ENCODE measurements at places on chromosomes 3 and 15.

- no peak for DNase-seq
Measured at GRCh38 chr15:71611553-71612396, 198.6 kb upstream of the NR2E3 start.

DNA sequence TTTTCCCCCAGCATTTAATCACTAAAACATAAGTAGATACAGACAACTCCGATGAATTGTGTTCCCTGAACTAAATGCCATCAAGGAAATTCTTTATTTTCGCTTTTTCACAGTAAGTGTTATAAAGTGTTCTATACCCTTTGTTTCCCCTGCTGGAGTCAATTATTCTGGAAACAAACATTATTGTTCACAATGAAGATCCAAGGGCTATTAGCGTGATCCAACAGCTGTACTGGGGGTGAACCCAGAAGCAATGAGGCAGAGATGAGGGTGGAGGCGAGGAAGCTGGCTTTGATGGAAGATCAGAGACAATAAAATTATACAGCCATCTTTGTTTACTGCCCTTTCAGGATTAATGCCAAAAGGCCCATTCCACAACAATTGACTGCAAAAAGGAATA lies 250.3 kb upstream of the IGF1R start:
- no peak for DNase-seq

DNA sequence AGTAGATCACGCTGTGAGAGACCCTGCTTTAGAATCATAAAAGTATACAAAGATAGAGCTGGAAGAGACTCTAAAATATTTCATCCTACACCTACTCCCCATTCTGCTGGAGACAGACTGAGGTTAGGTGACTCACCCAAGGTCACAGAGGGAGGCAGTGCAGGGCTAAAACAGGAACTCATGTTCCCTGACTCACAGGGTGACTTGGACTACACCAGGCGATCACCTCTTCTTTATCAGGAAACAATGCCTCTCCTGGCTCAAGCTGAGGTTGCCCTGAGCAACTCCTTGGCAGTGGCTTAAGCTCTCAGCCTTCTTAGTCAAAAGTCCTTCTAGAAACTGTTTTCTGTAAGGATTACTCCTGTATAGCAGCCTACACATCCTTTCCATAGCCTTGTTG lies 26.4 kb upstream of the TNFAIP8L3 start:
- no peak for DNase-seq

- DNase-seq, result no peak
Measured at GRCh38 chr3:40731445-40731844, 206.7 kb downstream of the ZNF621 start.

DNA sequence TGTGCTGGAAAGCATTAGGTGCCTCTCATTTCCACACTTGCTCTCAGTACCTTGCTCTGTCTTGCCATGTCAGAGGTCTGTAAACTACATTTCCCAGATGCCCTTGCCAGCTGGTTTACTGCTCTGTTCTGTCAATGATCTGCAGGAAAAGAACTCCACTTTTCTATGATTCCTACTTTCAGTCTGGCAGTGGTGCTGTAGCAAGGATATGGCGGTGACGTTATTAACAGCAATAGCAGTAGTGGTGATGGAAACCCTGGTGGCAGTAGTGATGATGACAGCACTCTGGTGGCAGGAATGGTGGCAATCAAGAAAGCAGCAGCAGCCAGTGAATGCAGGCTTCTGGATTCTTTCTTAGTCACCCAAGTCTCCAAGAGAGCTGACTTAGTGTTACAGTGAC lies 665.2 kb downstream of the DIPK2A start:
- no peak for DNase-seq

DNA sequence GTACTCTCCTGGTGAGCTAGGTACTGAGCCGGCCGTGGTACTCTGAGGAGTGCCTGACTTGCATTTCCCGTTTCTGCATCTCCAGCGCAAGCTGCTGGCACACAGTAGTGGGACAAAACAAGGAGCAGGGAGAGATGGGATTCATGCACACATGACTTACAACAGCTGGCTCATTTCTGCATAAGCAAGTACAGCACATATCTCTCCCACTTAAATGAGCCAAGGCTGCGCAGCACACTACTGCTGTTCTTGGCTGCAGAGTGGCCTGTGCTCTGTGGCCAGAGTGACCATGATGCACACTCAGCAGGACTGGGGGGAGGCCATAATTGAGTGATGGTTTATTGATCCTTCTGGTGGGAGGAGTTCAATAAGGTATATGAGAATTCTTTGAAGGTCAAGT lies 59.2 kb upstream of the ABHD17C start:
- DNase-seq, result no peak

- DNase-seq, result no peak
Measured at GRCh38 chr15:68578175-68578979, 416 bp upstream of the CORO2B start.

- no peak for DNase-seq
Measured at GRCh38 chr3:119420196-119420595, 43.2 kb downstream of the TMEM39A start.

GRCh38 chr3:123723522-123724168 lies 138.8 kb upstream of the HACD2 start:
- peak; percentile 84 for DNase-seq

- DNase-seq, result no peak
Measured at GRCh38 chr3:66320390-66320789, 99.6 kb downstream of the SLC25A26 start.

DNA sequence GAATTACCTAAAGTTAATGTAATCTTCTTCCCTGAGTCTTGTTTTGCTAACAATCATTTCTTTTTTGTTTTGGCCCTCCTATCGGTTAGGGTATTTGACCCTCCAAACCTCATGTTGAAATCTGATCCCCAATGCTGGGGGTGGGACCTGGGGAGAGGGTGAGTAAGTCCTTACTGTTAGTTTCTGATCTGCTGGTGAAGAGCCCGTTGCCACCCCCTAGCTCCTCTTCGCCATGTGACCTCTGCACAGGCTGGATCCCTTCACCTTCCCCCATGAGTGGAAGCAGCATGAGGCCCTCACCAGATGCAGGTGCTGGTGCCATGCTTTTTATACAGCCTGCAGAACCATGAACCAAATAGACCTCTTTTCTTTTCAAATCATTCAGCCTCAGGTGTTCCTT lies 62.8 kb upstream of the ADCY5 start:
- DNase-seq, result no peak

- DNase-seq, result peak; percentile 76
Measured at GRCh38 chr3:3998140-3998922, 199.1 kb downstream of the LRRN1 start.

- DNase-seq, result no peak
Measured at GRCh38 chr3:151709847-151710246, 23.9 kb upstream of the AADACL2 start.

- DNase-seq, result peak; percentile 7
Measured at GRCh38 chr15:93861956-93862741, 369.2 kb upstream of the MCTP2 start.

DNA sequence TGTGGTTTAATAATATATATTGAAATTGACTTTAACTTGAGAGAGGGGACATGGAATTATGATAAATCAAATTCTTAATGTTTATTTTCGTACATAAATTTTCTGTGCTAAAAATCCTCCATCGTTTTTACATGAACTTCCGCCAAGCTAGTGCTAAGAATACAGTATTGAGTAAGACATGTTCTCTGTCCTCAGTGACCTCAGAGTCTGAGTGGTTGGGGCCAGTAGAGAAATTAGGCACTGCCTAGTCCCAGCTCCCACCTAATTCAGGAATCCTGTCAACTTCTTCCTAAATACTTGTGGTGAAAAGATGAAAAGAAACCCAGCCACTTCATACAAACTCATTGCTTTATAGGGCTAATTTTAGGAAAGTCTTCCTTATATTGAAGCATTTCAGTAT lies 110.3 kb downstream of the PPP2R3A start:
- DNase-seq, result no peak

DNA sequence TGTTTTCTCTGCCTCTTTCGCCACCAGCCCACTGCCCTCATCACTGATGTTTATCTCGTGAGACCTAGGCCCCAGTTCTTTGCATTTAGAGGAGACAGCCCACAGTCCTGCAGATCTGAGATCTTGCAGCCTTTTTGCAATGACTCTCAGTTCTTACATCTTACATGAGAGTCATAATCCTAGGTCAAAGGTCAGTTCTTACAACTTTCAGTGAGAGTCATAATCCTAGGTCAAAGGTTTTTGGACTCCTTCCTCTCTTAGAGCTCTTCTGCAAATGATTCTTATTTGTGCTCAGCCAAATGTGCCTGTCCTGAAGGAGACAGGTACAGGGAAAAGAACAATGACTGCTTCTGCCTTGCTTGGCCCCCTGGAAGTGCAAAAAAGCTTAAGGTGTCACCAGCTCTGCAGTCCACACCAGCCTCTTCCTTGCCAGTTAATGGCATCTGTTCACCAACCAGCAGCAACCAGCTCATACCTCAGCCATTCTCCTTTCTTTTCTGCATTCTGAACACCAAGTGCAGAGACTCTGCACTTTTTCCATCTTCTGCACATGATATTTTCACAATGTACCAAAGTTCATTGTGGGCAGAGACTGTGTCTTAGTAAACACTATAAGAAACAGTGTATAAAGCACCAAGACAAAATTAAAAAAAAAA lies 67.1 kb downstream of the ABHD5 start:
- no peak for DNase-seq

- no peak for DNase-seq
Measured at GRCh38 chr15:74816624-74817369, 4.2 kb downstream of the LMAN1L start.

DNA sequence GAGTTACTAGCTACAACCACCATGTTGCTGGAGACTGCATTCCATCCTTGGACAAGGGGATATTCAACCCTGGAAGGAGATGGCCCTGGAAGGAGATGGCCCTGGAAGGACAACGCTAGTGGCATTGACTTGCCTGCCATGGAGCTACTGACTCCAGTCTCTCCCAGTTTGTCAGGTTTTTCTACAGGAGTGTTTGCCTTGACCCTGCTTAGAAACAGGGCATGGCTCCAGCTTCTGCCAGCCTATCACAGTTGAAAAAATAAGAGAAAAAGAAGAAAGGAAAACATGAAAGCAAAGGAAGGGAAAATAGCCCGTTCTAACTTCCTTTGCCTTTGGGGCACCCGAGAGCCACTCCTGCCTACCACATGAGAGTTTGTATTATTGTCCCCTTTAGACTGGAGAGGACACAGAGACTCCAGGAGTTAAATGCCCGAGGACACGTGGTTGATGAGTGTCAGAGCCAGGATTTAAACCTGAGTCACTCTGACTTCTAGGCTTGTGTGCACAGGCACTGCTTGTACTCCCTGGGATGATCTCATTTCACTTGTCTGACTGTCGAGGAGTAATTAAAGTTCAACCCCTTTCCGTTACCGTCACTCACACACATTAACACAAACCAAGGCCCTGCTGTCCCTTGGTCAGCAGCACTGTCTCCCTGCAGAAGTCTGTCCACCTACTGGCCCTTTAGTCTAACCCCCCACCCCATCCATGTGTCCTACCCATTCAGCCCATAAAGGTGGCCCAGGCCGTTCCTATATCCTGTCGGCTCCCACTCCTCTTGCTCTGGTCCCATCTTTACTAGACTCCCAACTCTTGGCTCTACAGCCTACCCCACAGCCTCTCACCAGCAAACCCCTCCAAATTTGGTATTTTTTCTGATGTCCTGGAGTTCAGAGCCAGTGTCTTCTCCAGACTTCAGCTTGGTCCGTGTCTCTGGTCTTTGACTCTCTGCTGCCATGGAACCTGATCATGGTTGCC lies 46.1 kb downstream of the C2CD4A start:
- DNase-seq, result no peak

DNA sequence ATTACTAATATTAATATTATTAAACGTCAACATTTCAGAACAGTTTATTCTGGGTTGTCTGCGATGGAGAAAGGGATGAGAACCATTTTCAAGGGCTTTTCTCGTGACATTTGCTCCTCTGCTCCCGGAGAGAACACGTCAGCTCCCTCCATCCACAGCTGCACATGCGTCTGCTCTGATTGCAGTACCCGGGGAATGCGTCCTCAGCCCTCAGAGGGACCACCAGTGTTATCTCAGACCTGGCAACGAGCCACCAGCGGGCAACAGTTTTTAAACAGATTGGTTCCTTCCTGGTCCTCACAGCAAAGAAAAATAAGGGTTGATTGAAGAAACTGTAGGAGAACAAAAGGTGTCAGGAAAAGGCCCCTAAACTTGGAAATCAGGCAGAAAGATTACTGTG lies 202.2 kb upstream of the ADAMTS9 start:
- no peak for DNase-seq

GRCh38 chr3:14129296-14129695 lies 4.4 kb downstream of the TMEM43 start:
- no peak for DNase-seq

GRCh38 chr15:73369154-73369694 lies 466 bp upstream of the HCN4 start:
- DNase-seq, result no peak

GRCh38 chr3:115698851-115699591 lies 75.7 kb downstream of the GAP43 start:
- DNase-seq, result peak; percentile 6

DNA sequence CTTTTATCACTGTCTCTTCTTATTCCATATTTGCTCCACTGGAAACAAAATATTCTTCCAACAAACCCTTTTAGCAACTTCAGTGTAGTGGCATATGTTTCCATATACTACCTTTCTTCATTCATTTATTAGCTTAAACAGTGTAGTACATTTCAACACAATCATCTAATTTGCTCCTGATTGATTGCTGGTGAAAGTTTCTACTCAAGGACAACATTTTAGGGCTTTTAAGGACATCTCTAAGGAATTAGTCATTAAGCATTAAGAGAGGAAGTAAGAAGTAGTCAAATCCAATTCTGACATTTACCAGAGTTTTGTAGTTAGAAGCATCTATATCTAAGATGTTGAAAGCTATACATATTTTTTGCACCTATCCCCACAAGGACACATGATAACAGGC lies 55.8 kb downstream of the RSRC1 start:
- DNase-seq, result no peak

Data from Jurkat, Clone E6-1 (cell line).